Activated T-helper 2 cell treated with anti-CD3 and anti-CD28 coated beads, Interferon-gamma antibody, Interleukin-2, Interleukin-4, amounts not matched to agents 10 μg/mL and 5 μg/mL and 100 μg/mL, durations not matched to agents 14 hours and 24 hours and 36 hours (primary cell): ENCODE measurements at places on chromosomes 5 and 9.

GRCh38 chr5:173989432-173990082 is 587 bp downstream of the C5orf47 start:
- DNase-seq, result no peak

GRCh38 chr9:117411547-117411946 is 3.3 kb downstream of the ASTN2 start:
- no peak for DNase-seq

GRCh38 chr5:52468976-52469375 is 318.7 kb upstream of the ITGA1 start:
- DNase-seq, result no peak

DNA sequence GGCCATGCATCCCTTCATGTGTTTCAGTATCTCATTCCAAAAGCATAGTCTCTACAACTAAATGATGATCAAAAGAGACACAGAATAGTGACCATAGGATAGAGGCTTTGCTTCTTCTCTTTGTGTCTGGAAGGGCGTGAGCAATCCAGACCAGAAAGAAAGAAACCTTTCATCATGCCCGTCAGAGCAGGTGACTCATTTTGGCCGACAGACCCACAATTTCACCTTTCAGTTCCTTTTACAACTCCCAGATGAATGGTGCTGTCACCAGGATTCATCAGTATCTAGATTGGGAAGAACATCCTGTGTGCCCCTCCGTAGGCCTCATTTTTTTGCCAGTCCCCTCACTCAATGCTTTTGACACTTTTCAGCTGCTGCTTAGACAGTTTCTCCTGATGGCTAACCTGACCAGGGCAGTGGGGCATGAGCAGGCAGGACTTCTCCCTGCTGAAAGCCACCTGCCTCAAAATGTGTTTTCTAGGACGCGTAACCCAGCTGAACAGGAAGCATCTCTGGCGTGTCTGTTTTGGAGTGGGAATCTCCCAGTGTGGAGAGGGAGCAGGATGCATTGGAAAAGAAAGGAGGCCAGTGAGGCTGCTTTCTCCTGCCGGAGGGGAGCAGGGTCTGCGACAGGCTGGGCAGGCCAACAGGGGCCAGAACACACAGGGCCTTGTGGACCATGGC is 21.2 kb downstream of the ABLIM3 start:
- no peak for DNase-seq

- no peak for DNase-seq
Measured at GRCh38 chr5:10468256-10468655, 26.6 kb downstream of the ROPN1L start.

DNA sequence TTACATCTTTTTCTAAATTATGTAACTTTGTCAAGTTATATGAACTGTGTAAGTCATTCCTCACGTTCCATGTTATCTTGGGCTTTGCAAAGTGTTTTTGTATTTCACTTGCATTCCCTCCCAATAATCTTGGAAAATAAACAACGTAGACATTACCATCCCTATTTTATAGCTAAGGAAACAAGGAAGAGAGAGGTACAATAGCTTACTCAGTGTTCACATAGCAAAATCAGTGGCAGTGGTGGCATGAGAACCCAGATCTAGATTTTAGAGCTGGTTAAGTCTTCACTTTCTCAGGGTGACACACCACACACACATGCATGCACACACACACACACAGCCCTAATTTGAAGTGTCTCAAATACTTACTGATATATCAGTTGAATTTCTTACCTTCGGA is 34.1 kb downstream of the NSA2 start:
- DNase-seq, result no peak

GRCh38 chr5:35305336-35306020 is 75.2 kb upstream of the PRLR start:
- DNase-seq, result no peak

- no peak for DNase-seq
Measured at GRCh38 chr9:77442436-77442835, 205.7 kb downstream of the GNA14 start.

GRCh38 chr5:113489299-113489698 is 1.0 kb upstream of the MCC start:
- DNase-seq, result no peak

GRCh38 chr9:110076894-110077725 is 130.8 kb downstream of the C9orf152 start:
- no peak for DNase-seq

DNA sequence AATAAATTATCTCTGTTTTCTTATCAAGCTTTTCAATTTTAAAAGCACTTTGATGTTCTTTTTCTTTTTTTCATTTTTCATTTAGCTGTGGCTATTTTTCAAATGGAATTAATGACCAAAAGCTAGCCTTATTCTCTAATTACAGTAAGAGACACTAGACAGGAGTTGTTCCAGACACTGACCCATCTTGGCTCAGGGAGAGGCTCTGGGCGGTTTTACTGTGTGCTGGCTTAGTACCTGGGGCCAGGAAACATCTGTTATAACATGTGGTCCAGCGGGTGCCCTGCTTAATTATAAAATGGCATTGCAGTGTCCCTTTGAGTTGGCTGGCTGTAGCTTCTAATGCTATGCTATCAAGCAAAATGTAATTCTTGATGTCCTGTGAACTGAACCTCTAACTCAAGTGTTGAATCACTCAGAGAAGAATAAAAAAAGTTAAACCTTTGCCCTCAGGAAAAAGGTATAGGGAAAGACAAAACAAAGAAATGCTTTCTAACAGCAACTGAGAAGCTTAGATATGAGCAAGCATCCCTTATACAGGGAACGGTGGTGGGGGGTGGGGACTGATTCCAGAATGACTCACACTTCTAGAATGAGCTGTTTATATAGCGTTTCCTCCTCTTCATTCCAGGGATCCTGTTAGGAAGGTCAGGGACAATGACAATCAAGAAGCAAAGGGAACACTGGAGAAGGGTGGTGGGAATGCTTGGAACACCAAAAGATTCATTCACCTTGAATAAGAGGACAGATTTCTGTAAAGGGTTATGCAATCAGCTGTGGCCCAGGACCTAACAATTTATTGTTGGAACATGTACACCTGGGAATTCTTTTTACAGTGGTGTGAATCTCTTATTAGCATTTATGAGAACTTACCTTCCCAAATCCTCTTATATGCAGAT is 58.7 kb upstream of the NFIB start:
- DNase-seq, result no peak

DNA sequence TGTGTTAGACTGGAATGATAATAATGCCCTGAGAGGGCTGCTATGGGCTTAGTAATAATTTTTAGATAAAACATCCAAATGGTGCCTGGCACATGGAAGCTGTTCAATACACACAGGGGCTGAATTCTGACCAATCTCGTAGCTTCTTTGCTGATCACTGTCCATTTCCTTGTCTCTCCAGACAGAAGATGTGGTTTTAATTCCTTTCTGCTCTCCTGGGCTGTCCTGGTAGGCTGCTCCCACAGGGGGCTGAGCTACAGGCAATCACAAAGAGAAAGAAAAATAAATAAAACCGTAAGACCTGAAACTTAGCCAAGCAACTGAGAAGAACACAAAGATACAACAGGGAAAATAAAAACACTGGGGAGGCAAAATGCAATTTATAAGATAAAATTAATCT is 136.5 kb downstream of the CDK5RAP2 start:
- DNase-seq, result no peak

- no peak for DNase-seq
Measured at GRCh38 chr5:104363567-104363966, 801.0 kb upstream of the NUDT12 start.

- no peak for DNase-seq
Measured at GRCh38 chr5:138972836-138973235, 97.7 kb upstream of the LRRTM2 start.

DNA sequence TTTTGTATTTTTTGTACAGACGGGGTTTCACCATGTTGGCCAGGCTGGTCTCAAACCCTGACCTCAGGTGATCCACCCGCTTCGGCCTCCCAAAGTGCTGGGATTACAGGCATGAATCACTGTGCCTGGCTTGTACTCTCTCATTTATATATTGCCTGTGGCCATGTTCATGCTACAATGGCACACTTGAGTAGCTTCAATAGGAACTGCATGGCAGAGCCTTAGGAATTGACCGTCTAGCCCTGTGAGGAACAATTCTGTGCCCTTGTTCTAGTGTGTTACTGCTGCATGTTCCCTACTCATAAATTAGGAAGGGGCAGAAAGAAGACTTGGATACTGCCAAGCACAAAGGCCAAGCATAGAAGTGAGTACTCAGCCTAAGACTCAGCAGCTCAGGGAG is 104.2 kb downstream of the LIFR start:
- DNase-seq, result no peak

DNA sequence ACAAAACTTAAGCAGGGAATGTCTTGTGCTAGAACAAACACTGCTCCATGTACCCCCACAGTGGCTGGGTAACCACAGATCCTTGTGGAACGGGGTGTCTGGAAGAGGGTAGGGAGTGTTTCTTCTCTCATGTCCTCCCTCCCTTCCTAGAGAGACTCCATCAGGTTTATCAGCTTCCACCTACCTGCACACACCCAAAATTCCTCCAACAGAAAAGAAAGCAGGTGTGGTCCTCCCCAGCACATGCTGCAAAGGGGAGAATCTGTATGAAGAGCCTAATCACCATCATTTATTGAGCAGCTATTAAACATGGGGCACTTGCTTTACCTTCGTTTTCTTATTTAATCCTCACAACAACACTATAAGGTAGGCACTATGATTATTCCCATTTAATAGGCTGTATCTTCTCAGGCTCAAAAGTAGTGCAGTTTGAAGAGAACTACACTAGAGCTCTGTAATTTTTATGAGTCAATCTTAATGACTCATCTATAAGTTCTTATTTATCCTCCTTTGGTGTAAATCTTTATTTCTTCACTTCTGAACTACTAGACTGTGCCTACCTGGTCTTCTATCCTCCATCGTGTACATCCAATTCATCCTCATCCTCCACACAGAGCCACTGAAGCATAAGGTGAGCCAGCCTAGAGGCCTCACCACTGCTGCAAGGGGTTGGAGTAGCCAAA is 31.6 kb downstream of the C9orf40 start:
- DNase-seq, result no peak

GRCh38 chr9:69674112-69674685 is 2.0 kb upstream of the APBA1 start:
- no peak for DNase-seq

DNA sequence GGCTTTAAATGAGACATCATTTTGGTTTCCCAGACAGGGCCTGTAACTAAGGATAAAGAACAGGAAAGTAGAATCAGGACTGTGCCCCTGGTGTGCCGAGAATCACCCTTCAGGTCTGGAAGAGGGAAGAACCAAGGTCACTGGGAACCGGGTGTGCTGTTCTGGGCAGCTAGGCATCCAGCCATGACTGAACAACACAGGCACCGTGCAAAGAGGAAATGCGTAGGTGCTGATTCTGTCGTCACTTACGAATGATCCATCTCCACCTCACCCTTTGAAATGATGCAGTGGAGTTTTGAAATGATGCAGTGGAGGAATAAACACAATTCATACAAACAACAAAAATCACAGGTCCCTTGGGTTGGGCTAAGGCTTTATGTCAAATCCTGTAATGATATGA is 64.4 kb downstream of the MAP1B start:
- DNase-seq, result no peak

DNA sequence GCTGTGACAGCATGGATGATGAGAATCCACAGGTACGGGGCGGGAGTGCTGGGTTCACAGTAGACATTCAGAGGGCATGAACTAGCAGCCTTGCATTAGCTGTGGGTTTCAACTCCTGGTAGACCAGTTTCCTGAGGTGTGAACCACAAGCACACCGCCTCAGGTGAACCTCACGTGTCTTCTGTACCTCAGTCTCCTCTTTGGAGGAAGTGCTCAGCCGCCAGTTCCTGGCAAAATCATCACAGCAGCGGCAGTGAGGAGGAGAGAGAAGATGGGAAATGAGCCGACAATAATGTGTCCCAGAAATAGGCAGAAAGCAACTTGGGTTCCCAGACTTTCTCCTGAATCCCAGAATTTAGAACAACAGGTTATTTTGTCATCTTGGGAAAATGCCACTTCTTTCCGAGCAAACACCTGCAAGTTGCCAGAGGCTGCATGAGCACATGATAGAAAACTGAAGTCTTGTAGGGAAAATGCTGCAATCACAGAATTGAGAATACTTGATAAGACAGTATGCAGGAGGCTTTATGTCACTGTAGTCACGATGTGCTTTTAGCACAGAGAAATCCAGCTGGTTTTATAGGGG is 258.5 kb downstream of the AOPEP start:
- no peak for DNase-seq

GRCh38 chr9:94680621-94681020 is 41.3 kb upstream of the FBP1 start:
- no peak for DNase-seq

DNA sequence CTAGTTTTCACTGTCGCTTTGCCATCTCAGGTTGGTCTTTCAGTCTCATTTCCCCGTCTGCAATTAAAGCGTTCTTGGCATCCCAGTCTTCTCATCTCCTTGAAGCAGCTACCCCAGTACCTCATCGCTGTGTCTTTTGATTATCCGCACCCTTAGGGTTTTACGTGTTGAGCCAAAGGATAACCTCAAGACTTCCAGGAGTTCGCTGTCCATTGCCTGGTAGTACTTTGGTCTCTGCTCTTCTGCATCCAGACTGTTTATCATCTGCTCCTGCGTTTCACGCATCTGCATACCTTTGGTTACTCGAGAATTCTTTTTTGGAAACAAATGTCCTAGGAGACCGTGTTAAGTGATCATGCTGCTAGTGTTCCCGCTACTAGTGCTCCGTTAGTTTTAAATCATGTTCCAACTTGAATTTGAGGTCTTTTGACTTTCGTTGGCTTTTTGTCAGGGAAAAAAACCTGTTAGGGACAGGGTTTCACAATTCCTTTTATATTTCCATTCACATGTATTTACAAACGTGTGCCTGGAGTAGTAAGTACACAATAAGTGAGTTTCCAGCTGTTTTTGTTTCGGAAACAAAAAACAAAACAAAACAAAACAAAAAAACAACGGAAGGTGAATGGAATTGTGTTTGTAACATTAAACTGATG is 888 bp downstream of the RABGAP1 start:
- no peak for DNase-seq

- DNase-seq, result no peak
Measured at GRCh38 chr9:33687779-33688178, 107.6 kb upstream of the PRSS3 start.

- DNase-seq, result no peak
Measured at GRCh38 chr5:140295414-140295813, 7.5 kb downstream of the PFDN1 start.

DNA sequence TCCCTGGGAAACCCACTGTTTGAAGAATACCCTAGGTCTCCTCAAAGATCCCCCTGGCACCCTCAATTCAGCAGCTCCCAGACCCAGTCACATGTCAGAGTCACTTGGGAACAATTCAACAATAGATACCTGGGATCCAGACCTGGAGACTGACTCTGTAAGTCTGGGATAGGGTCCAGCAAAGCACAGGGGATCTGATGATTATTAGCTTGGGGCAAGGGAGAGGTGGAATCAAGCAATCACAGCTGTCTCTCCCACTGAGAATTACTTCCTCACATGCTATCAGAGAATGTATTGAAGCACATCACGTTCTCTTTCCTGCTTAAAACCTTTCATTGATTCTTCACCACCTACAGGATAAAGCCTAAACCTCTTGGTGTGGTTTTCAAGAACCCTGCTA is 5.9 kb downstream of the FAM193B start:
- DNase-seq, result no peak

DNA sequence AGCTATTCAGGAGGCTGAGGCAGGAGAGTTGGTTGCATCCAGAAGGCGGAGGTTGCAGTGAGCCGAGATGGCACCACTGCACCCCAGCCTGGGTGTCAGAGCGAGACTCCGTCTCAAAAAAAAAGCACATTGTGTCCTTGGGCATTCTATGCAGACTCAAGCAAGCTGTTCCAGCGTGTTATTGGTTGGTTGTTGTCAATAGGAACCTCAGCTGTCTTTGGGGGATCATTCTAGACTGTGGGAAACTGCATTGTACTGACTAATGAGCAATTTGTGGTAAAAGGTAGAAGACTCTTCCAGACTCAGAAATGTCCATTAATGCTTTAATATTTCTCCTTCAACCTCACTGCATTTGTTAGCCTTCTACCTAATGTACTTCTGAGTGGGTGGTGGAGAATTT is 379.5 kb upstream of the GRAMD2B start:
- DNase-seq, result no peak
